ENCODE measurements at places on chromosomes 5 and 9.

- DNase-seq = no peak
These were observed 20.3 kb upstream of the RNF180 start for GRCh38 chr5:64145216-64145895.

GRCh38 chr5:1053391-1054017 lies 44.9 kb downstream of the NKD2 start:
- no peak for DNase-seq

- DNase-seq = no peak
These were observed 47.9 kb downstream of the TMEM252 start for GRCh38 chr9:68492806-68493205.

DNA sequence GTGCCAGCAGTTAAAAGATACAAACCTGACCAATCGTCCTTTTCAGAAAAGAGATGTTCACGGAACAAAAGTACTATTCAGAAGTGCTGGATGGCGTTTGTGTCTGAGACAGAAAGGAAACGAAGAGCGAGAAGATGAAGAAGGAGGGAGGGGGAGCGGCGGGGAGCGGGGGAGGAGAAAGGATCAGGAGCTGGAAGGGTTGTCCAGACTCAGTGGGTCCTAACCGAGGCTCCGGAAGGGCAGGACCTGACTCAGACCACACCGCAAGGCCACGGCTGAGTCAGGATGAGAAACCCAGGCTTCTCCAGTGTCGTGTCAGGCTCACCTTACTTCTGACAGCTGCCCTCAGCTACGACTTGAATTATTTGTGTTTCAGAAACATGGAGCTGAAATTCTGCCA lies 46.2 kb downstream of the PAX5 start:
- no peak for DNase-seq

- DNase-seq = no peak
These were observed 22.5 kb downstream of the PITX1 start for GRCh38 chr5:135011355-135012032.

DNA sequence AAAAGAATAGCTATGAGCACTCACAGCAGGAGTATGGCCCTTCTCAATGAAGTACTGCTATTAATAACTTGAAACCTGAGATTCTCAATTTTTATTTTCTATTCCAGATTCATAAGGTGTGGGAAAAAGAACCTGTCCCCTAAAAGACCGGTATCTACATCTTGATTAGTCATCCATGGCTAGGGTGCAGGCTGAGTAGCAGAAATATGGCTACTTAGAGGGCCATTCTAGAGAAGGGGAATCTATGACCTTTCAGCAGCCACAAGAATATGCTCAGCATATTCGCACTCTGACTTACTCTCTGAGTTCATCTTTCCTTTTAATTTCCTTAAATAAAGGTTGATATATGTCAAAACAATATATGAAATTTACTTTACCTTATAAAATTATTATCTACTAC lies 27.7 kb downstream of the WDR36 start:
- no peak for DNase-seq

- no peak for DNase-seq
These were observed 24.7 kb upstream of the TNFSF8 start for GRCh38 chr9:114954956-114955582.

- no peak for DNase-seq
These were observed 16.0 kb downstream of the ZNF462 start for GRCh38 chr9:106878934-106879333.
